ENCODE measurements at places on chromosomes 5 and 9.

GRCh38 chr5:151072630-151073025, 8.2 kb downstream of the TNIP1 start:
- no peak for DNase-seq

- DNase-seq: peak; percentile 88
Observed at GRCh38 chr5:154038707-154039457, at the start of the genes FAM114A2 and MFAP3. Gene FAM114A2, minus strand, starts transcription at chr5:154038910. Its CDS starts 3,957 bp downstream, at chr5:154034953. Gene MFAP3, plus strand, starts transcription at chr5:154038967. Its CDS starts 10,756 bp downstream, at chr5:154049723.

- DNase-seq: no peak
Observed at GRCh38 chr9:131148966-131149687, 23.7 kb downstream of the NUP214 start.

DNA sequence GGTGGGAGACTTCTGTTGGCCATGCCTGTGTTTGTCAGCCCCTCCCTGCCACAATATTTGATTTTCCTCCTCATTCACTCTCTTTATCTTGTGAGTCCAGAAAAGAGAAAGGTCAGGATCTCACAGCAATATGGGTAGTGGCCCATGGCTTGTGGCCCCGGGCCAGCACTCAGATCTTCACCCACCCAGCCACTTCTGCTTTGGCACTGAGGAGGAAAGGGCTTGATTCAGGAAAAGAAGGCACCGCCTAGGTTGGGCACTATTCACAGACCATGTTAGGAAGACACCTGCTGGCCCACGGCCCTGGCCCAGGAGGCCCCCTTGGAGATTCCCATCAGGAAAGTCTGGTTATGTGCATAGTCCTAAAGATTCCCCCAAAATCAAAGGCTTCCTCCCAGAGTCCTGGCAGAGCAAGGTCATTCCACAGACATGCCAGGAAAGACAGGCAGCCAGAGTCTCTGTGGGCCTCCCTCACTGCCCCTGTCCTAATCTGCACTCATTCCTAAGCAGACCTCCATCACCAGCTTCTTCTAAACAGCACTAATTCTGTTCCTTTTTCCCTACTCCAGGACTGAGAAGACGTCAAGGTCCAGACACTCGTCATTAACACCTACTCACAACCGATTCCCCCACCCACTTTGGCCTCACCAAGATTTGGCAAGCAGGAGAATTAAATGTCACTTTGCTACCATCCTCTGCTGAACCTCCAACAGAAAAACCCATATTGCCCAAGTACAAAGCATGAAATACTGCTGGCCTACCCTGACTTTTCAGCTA, 179.3 kb downstream of the DEPDC1B start:
- no peak for DNase-seq

- DNase-seq: no peak
Observed at GRCh38 chr9:130445268-130445983, 665 bp downstream of the ASS1 start.

- no peak for DNase-seq
Observed at GRCh38 chr9:124675261-124676158, 95.6 kb downstream of the NR6A1 start.

DNA sequence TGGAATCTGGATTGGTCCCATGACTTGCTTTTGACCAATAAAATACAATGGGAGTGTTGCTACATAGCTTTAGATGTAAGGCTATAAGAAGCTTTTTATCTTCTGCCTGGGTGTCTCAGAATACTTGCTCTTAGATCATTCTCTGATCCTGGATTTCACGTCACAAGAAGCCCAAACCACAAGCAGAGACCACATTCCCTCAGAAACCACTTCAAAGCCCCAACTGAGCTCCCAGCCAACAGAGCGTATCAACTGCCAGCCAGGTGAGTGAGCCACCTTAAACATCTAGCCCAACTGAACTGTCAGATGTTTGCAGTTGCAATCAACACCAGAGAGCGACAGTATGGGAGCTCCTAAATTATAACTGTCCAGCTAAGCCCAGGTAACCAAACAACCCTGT, 687.1 kb downstream of the TLE1 start:
- no peak for DNase-seq

GRCh38 chr9:101307524-101308213, 77.1 kb downstream of the BAAT start:
- DNase-seq: no peak

Data from CD4-positive, alpha-beta T cell treated with Interleukin-4 for 4 hours (primary cell).